ENCODE measurements at places on chromosomes 12 and 14.

DNA sequence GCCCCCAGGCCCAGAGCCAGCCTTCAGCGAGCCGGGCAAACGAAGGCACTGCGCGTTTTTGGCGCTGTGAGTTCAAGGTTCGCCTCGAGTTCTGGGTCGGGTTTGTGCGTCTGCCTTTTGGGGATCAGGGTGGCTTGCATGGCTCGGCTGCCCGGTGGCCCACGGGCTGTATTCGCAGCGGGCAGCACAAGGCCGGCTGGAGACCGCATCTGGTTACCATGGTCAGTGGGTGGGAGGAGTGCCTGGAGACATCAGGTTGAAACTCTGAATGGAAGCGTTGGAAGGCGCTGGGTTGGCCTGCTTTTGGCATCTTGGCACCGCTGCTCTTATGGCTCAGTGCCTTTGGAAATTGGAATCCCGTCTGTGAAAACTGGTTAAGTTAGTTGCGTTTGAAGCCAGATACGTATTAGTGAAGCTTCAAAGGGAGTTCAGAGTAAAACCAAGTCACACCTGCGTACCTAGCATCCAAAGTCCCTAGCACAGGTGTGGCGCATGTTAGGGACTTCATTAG, 50.9 kb downstream of the SNAPC1 start:
- no peak for DNase-seq

DNA sequence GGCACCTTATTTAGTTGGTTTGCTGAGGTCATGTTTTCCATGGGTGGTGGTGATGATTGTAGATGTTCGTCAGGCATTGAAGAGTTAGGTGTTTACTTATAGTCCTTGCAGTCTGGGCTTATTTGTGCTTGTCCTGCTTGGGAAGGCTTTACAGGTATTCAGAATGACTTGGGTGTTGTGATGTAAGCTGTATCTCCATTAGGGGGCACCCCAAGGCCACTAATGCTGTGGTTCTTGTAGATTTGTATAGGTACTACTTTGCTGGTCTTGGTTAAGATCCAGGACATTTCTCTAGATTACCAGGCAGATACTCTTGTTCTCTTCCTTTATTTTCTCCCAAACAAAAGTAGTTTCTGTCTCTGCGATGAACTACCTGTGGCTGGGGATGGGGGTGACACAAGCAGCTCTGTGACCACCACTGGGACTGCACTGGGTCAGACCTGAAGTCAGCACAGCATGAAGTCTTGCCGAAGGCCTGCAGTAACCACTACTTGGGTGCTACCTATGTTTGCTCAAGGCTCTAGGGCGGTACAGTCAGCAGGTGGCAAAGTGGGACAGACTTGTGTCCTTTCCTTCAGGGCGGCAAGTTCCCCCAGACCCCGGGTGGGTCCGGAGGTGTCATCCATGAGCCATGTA, 35.8 kb upstream of the FBXO33 start:
- no peak for DNase-seq

DNA sequence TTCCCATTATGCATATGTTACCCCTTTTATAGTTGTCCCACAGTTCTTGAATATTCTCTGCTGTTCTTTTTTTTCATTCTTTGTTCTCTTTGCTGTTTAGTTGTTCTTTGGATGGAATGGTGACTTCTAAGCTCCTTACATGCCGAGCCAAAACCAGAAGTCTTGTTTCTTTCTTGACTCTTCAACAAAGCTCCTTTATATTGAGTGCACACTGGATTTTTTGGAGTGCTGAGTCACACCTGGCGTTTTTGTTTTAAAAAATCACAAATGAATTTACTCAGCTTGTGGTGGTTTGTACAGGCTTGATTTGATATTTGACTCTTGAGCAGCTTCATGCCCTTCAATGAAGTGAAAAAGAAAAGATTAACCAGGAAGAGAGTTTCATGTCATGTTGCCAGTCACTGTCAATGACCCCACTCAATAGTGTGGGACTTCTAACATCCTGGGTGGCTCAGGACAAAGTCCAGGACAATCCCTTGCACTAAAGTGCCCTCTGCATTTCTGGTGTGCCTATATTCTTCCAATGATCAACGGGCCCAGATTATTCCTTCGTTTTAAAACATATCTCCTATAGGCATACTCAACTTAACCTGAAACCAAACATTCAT, 112.4 kb upstream of the SLC38A4 start:
- DNase-seq: no peak

DNA sequence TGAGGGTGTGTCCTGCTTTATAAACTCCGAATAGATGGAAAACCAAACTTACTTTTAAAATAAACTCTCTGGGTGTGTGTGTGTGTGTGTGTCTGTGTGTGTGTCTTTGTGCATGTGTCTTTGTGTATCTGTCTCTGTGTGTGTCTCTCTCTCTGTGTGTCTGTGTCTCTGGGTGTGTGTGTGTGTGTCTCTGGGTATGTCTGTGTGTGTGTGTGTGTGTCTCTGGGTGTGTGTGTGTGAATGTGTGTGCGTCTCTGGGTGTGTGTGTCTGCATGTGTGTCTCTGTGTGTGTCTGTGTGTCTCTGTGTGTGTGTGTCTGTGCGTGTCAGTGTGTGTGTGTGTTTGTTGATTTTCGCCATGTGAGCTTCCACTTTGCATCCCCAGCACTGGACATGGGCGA, 9.2 kb downstream of the RAN start:
- DNase-seq: no peak

- peak; percentile 95 for DNase-seq
Measured at GRCh38 chr12:100573292-100574186, at the start of gene GAS2L3. Gene GAS2L3, plus strand, starts transcription at chr12:100573684. Its CDS starts 21,221 bp downstream, at chr12:100594905.

- no peak for DNase-seq
Measured at GRCh38 chr14:99548871-99549515, 55.0 kb downstream of the CCDC85C start.

DNA sequence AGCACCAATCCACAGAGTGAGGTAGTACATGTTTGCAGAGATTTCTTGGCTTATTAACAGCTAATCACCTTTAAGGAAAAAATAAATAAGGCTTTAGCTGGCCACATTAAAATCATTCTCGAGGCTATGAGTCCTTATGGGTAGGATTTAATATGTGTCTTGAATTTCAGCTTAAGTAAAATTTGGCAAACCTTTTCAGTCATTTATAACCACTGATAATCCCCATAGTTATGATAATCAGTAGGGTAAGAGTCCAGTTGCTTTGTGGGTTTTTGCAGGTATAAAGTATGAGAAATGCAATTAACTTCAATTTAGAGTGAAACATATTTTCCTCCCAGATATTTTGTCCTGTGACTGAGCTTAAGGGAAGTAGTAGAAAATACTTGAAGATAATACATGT, 1458.9 kb upstream of the FLRT2 start:
- DNase-seq: no peak

- DNase-seq: no peak
Measured at GRCh38 chr12:39010406-39010805, 105.0 kb upstream of the CPNE8 start.

DNA sequence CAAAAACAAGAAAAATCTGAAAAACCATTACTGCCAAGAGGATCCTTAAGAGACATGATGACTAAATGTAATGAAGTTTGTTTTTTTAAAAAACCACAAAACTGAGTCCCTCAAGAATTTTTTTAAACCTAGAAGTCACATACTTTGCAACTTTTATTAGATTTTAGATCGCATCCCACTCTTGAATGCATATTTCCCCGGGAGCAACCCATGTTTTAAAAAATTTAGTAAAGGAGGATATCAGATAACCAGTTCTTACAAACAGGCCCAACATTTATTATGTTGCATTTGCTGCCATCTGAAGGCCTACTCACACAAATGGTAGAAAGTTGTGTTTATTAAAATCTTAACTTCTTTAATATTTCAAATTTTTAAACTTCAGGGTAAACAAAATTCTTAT, 44.3 kb upstream of the CCT2 start:
- DNase-seq: no peak

DNA sequence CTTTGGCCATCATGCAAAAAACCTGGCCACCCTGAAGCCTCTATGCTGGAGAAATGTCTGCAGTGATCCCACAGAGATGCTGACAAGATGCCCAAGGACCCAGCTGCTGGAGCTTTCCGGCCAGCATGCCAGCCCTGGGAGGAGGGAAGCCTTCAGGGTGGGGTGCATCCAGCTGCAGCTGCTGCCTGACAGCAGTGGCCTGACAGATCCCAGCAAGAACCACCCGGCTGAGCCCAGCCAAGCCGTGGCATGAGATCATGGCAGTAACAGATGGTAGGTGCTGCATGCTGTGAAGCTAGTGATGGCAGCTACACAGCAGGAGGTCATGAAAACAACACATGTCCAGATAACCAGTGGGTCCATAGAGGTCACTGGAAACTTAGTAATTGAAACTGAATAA, 13.8 kb downstream of the CLBA1 start:
- DNase-seq: no peak

GRCh38 chr14:67385120-67385519, 25.0 kb downstream of the EIF2S1 start:
- DNase-seq: no peak

GRCh38 chr12:52184813-52185212, 7.0 kb downstream of the KRT80 start:
- no peak for DNase-seq

DNA sequence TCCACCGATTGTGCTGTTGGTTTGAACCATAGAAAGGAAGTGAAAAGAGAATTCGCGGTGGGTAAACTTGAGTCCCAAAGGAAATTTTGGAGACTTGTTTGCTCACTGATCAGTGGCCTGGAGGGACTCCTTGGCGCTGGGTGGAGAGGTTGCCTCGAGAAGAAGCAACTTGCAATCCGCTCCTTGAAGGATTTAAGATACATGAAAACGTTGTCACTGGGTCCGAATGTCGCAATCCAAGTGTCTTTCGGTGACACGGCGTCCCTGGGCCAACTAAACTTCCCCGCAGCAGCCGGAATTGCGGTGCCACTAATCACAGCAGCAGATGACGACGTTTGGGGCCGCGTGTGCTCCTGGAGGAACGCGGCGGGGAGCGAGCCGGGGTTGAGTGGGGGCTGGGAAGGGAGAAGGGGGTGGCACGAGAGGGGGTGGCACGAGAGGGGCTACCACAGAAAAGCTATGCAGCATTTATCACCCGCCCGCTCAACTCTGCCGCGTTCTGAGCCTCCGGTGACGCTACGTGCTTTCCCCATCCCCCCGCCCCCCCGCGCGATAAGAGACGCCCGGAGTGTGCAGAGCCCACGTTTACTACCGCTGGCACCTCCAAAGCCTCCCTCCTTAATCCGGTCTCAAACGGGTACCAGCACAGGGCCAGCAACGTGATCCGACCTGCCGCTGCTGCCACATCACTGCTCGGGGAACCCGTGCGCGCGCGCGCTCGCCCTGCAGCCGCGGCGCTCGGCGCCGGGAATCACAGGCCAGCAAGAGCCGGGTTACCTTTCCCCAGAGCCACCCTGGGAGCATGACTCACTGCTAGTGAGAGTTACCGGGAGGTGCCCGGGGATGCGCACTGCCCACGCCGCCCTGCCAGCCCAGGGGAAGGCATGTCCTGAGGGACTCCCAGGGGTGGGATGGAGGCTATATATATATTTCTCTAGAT, 833 bp upstream of the BHLHE41 start:
- DNase-seq: peak; percentile 92

GRCh38 chr12:101920906-101921305, 43.5 kb downstream of the DRAM1 start:
- DNase-seq: no peak

DNA sequence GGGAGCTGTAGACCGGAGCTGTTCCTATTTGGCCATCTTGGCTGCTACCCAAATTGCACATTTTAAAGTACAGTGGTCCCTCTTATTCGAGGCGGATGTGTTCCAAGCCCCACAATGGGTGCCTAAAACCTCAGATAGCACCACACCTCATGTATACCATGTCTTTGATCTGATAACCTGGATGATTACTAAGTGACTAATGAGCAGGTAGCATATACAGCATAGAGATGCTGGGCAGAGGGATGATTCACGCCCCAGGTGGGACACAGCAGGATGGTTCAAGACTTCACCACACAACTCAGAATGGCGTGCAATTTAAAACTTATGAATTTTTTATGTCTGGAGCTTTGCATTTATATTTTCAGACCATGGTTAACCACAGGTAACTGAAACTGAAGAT, 255.0 kb downstream of the AKAP6 start:
- DNase-seq: no peak

DNA sequence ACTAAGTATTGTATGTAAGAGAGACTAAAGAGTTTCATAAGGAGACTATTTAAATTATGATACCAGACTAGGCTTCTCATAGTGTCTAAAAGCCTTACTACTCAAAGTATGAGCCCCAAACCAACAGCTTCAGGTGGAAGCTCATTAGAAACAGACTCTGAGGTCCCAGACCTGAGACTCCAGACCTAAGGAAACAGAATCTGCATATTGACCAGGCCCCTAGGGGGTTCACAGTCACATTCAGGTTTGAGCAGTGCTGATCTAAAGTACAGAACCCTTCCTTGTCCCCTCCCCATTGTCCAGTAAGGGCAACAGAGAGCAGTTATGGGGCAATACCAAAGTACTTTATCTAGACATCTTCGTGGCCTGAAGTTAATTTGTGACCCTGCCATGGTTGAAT, 87.7 kb downstream of the SSPN start:
- DNase-seq: no peak

DNA sequence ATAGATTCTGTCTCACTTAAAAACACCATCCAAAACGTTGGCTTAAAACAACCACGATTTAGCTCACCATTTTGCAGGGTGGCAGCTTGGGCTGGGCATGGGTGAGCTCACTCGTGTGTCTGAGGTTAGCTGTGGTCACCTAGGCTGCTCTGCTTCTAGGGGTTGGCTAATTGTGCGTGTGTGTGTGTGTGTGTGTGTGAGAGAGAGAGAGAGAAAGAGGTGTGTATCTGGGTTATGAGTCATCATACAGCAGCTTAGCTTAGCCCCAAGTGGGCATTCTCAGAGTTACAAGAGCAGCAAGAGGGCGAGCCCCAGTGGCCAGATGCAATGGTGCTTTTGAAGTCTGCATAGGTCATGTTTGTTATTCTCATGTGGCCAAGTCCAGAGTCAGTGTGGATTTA, 6.0 kb downstream of the FBXW8 start:
- DNase-seq: no peak

DNA sequence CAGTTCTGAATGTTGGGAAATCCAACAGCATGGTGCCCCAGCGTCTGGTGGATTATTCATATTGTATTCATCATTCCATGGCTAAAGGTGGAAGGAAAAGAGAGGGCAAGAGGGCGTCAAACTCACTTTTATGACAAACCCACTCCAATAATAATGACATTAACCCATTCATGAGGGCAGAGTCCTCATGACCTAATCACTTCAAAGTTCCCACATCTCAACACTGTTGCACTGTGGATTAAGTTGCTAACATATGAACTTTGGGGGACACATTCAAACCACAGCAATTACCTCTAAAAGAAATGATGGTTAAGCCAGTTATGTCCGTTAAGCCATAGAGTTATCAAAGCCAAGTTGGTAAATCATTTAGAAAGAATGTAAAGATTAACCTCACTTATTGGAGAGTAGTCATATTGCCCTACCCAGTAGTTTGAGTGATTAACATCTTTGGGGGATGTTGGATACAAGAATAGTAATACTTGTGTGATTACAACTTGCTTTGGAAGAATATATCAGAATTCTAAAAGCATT, 212.4 kb upstream of the FLRT2 start:
- no peak for DNase-seq

DNA sequence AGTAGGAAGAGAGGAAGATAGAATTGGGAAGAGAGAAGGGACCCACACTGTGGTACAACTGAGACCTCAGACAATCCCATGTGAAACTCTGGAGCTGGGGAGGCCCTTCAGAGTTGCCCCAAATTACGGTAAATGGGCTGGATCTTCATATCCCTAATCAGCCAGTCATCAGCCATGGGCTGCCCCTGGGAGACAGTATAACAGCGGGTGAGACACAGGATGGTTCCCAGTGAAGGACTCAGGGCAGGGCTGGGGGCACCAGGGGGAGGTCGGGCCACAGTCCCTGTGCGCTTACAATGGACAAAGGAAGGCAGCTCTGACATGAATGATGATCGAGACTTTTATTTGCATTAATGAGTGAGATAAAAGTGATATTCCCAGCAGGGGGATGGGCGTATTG, 74.2 kb upstream of the BDKRB2 start:
- DNase-seq: peak; percentile 78
